Upper lobe of left lung (tissue), 6 donors: ENCODE measurements at places on chromosomes 2 and 18. TPM values are rescaled to one million over a fixed set of nuclear protein-coding genes. Genes with fewer than 3 reads are reported as not detected.

- H3K4me3 ChIP-seq, result no peak overlapping the region
- H3K27ac ChIP-seq, result no peak overlapping the region
- no peaks in the 10 kb centered on the region for H3K27me3 ChIP-seq
- H3K4me1 ChIP-seq, result peaks cover 11% of the 10 kb centered on the region
- no peak for DNase-seq
- no peaks in the 10 kb centered on the region for H3K36me3 ChIP-seq
These were observed 162.3 kb upstream of the TRIB2 start for GRCh38 chr2:12554224-12555011.

INPP4A gene
- 37.0 TPM for total RNA-seq

- no peaks in the 10 kb centered on the region for H3K27me3 ChIP-seq
- peaks cover 70% of the 10 kb centered on the region for H3K4me1 ChIP-seq
- DNase-seq, result peak; percentile 50
These were observed 170.2 kb downstream of the PRKCE start for GRCh38 chr2:45821558-45822271.

RGPD8 gene
- 59.7 TPM for total RNA-seq

OTOS gene
- not detected for total RNA-seq

POTEC gene
- not detected for total RNA-seq

- H3K27me3 ChIP-seq, result no peaks in the 10 kb centered on the region
- no peaks in the 10 kb centered on the region for H3K36me3 ChIP-seq
- no peak overlapping the region for H3K27ac ChIP-seq
- H3K4me1 ChIP-seq, result no peaks in the 10 kb centered on the region
- DNase-seq, result no peak
These were observed 599.4 kb downstream of the ERBB4 start for GRCh38 chr2:211939177-211939576.

ADCYAP1 gene
- total RNA-seq, result not detected

- H3K27ac ChIP-seq, result no peak overlapping the region
- no peaks in the 10 kb centered on the region for H3K27me3 ChIP-seq
- no peak for DNase-seq
- H3K4me1 ChIP-seq, result peaks cover 20% of the 10 kb centered on the region
- H3K4me3 ChIP-seq, result no peak overlapping the region
These were observed 41.2 kb downstream of the RPL37A start for GRCh38 chr2:216539791-216540241.

ZNF521 gene
- total RNA-seq, result 4.7 TPM

- no peak overlapping the region for H3K27ac ChIP-seq
- H3K27me3 ChIP-seq, result no peaks in the 10 kb centered on the region
- no peaks in the 10 kb centered on the region for H3K36me3 ChIP-seq
These were observed 4.9 kb upstream of the HS6ST1 start for GRCh38 chr2:128323555-128323931.

DNA sequence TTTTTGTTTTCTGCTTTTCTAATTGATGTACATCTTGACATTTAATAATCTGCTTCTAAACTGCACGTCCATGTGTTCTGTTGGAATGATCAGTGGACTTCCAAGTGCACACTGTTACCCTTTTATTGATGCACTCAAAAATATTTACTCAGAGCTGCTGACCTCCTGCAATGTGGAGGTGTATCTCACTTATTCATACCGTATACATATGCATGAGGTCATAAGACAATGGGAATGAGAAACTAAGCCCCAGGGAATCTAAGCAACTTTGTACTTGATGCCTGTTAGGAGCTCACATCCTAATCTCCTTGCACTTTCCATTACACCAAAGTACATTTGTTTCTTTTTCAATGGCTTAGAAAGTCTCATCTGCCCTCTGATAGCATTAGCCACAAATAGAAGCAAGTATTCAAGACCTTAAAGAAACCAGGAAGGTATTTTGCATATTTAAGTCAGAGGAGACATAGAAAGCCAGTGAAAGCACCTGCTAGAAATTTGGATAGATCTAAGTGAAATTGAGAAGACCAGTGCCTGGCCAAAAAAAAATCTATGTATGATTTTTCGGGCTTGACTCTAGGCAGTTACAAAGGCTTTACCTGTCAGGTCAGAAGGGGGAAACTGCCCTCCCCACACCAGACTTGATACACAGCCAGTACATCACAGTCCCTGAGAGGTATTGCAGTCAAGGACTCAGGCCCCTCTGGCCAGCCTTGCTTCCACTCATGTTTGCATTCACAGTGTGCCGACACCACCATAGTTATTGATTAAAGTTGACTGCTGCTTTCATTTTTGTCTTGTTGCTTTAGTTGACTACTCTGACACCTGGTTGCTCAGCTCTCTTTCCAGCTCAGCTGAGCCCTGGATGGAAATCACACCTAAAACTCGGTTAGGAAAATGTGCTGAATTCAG, 391.7 kb upstream of the CYRIA start:
- H3K27ac ChIP-seq, result no peak overlapping the region
- no peak overlapping the region for H3K4me3 ChIP-seq
- DNase-seq, result no peak

CDH2 gene
- total RNA-seq, result not detected

DNA sequence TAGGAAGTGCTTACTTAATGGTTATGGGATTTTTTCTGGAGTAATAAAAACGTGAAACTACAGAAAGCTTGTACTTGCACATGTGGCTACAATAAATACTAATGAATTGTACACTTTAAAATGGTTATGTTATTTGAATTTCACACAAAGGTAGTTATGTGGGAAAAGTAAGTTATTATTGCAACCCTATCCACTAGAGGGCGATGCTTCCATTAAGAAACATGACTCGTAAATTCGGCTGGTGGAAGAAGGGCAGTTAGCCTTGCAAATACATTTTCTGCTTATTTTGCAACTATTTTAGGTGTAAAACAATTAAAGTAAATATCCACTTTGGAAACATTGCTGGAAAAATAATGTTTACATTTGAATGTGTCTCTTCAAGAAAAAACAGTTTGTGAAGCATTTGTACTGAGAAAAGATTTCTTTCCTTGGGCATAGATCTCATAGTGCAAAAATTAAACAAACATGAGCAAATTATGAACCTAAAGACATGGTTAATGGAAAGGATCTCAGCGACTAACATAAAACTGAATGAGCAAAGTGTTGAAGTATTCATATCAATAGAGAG, 68.1 kb upstream of the CSRNP3 start:
- H3K4me1 ChIP-seq, result peaks cover 5% of the 10 kb centered on the region
- DNase-seq, result no peak
- H3K27ac ChIP-seq, result no peak overlapping the region
- H3K36me3 ChIP-seq, result no peaks in the 10 kb centered on the region

- DNase-seq, result no peak
- no peak overlapping the region for H3K4me3 ChIP-seq
These were observed 92.9 kb upstream of the SIX2 start for GRCh38 chr2:45102141-45102540.

- no peaks in the 10 kb centered on the region for H3K36me3 ChIP-seq
- no peak for DNase-seq
- no peaks in the 10 kb centered on the region for H3K27me3 ChIP-seq
- H3K27ac ChIP-seq, result no peak overlapping the region
These were observed 145.5 kb upstream of the ITGA6 start for GRCh38 chr2:172281648-172282570.

DNA sequence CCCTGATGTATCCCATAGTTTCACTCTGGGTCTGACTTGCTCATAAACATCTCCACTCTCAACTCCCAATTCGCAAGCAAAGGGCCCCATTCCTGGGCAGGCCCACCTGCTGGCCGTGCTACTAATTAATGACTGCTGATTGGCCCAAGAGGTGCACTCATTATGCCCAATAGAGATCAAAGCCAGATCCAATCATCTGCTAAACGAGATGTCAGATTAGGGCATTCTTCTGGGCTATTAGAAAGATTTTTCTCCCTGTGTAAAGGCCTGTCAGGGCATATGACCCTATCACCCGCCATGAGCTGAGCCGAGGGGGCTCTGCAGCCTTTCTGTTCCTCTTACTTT, 103.4 kb upstream of the HAAO start:
- no peaks in the 10 kb centered on the region for H3K4me1 ChIP-seq
- no peaks in the 10 kb centered on the region for H3K36me3 ChIP-seq
- no peaks in the 10 kb centered on the region for H3K27me3 ChIP-seq
- no peak overlapping the region for H3K4me3 ChIP-seq
- DNase-seq, result no peak
- no peak overlapping the region for H3K27ac ChIP-seq

GRCh38 chr2:211982162-211982561, 556.4 kb downstream of the ERBB4 start:
- no peak overlapping the region for H3K4me3 ChIP-seq
- DNase-seq, result no peak
- H3K36me3 ChIP-seq, result no peaks in the 10 kb centered on the region
- no peaks in the 10 kb centered on the region for H3K27me3 ChIP-seq
- no peak overlapping the region for H3K27ac ChIP-seq
- no peaks in the 10 kb centered on the region for H3K4me1 ChIP-seq

- no peak for DNase-seq
- no peak overlapping the region for H3K27ac ChIP-seq
- no peak overlapping the region for H3K4me3 ChIP-seq
- H3K36me3 ChIP-seq, result no peaks in the 10 kb centered on the region
- no peaks in the 10 kb centered on the region for H3K27me3 ChIP-seq
These were observed 8.2 kb upstream of the CLIP4 start for GRCh38 chr2:29106980-29107388.

DNA sequence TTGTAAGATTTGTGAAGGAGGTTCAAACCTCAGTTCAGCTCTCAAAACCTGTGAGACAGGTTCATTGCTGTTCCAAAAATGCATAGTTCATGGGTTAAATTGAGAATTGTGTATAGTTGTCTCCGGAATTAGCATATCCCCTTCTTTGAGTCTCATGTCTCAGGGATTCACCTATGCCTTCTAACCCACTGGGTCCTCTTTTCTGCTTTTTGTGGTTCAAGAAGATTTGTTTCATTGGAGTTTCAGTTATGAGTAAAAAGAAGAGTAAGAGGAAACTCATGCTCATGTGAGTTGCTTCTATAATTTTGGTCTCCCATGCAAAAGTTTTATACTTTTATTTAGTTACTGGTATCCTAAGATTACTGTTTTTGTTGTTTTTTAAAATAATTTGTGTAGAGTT, 1219.8 kb upstream of the ZEB2 start:
- DNase-seq, result no peak
- H3K4me3 ChIP-seq, result no peak overlapping the region
- no peaks in the 10 kb centered on the region for H3K36me3 ChIP-seq

GRCh38 chr2:99850084-99850710, 292.2 kb downstream of the AFF3 start:
- H3K4me1 ChIP-seq, result no peaks in the 10 kb centered on the region
- H3K27me3 ChIP-seq, result no peaks in the 10 kb centered on the region
- no peaks in the 10 kb centered on the region for H3K36me3 ChIP-seq
- no peak overlapping the region for H3K4me3 ChIP-seq

EGR4 gene
- not detected for total RNA-seq

GRCh38 chr2:144522176-144522896, 2.4 kb upstream of the ZEB2 start:
- H3K27me3 ChIP-seq, result no peaks in the 10 kb centered on the region
- peak overlapping the region; percentile 64 for H3K4me3 ChIP-seq
- H3K27ac ChIP-seq, result peak overlapping the region; percentile 98
- DNase-seq, result no peak
- no peaks in the 10 kb centered on the region for H3K36me3 ChIP-seq

PRSS56 gene
- total RNA-seq, result not detected

ABHD3 gene
- total RNA-seq, result 23.3 TPM

UGT1A3 gene
- total RNA-seq, result not detected
